ENCODE measurements at places on chromosomes 11 and 22.

- peak; percentile 77 for DNase-seq
Observed at GRCh38 chr22:32475468-32476010, 928 bp downstream of the FBXO7 start.

DNA sequence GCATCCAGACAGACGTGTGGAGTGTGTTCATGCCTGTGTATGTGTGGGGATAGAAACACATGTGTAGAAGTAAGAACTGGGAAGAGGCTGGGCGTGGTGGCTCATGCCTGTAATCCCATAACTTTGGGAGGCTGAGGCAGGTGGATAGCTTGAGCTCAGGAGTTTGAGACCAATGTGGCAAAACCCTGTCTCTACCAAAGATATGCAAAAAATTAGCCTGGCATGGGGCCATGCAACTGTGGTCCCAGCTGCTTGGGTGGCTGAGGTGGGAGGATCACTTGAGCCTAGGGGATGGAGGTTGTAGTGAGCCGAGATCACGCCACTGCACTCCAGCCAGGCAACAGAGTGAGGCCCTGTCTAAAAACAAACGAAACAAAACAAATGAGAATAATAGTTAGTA lies 1166.6 kb downstream of the TBC1D22A start:
- DNase-seq: no peak

DNA sequence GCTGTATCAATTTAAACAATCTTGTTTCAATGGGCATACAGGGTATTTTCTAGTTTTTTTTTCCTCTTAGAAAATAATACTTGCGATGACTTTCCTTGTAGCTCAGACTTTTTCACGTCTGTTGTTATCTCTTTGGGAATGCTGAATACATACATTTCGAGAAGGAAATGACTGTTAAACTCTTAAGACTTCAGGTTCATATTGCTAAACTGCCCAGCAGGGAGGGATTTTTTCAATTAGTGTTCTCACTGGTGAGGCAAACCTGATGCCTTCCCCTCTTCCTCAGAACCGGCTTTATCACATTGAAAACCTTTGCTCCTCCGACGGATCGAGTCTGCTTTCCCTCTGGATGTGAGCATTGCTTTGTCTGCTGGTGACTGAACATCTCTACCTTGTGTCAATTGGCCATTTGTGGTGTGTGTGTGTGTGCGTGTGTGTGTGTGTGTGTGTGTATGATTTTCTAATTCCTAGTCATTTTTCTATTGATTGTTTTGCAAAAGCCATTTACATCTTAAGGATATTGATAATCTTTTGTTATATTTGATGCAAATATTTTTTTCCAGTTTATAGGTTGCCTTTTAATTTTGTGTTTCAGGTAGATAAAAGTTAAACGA lies 6.6 kb downstream of the NEAT1 start:
- peak; percentile 84 for DNase-seq

- no peak for DNase-seq
Observed at GRCh38 chr11:1622086-1622485, at the start of gene KRTAP5-4. Gene KRTAP5-4, minus strand, starts transcription at chr11:1622138. Its CDS starts 45 bp downstream, at chr11:1622093.

DNA sequence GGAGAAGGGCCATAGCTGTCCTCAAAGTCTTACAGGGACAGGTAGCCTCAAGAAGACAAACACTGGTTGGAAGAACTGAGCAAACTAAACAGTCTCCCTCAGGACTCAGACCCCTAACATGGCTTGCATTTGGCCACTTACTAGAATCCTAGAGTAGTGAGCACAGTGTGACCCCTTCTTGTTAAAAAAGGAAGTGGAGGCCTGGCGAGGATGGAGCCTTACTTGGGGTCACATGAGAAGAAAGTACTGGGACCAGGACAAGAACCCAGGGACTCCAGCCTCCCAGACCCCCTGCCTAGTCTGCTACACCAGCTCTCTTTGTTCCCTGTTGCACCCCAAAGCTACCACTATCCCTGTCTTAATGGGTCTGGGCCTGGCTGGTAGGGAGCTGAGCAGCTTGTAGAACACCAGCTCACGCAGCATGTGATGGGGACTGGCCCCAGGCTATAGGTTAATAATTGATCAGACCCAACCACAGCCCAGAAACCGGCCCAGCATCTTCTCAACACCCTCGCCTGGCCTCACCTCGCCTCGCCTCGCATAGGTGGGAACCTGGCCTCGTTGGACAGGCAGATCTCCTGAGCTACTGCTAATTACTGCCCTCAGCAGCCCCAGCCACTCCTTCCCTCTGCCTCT lies 17.6 kb downstream of the DGAT2 start:
- no peak for DNase-seq

GRCh38 chr11:48088682-48089050 lies 108.3 kb downstream of the PTPRJ start:
- DNase-seq: no peak

GRCh38 chr11:14320020-14320419 lies 39.0 kb downstream of the RRAS2 start:
- no peak for DNase-seq

- no peak for DNase-seq
Observed at GRCh38 chr11:80722629-80723028, 1281.8 kb upstream of the TENM4 start.

- no peak for DNase-seq
Observed at GRCh38 chr11:15309296-15309695, 194.6 kb downstream of the INSC start.

- no peak for DNase-seq
Observed at GRCh38 chr11:119590651-119591351, 138.2 kb downstream of the NECTIN1 start.

DNA sequence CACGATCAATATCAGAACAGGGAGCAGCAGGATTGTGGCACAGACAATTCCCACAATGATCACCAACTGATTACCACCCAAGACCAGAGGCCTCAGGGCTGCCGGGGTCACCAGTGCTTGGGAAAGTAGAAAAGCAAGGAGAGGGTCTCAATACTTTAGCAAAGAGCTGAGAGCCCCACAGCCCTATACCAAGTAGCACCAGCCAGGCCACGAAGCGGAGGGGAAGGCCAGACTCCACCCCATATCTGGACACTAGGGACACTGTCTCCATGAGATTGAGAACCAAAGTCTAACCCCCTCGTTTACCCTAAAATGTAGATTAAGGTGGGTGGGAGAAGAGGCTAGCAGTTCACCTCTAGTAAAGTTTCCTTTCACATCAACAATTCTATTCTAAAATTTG lies 24.1 kb upstream of the SCN2B start:
- no peak for DNase-seq

DNA sequence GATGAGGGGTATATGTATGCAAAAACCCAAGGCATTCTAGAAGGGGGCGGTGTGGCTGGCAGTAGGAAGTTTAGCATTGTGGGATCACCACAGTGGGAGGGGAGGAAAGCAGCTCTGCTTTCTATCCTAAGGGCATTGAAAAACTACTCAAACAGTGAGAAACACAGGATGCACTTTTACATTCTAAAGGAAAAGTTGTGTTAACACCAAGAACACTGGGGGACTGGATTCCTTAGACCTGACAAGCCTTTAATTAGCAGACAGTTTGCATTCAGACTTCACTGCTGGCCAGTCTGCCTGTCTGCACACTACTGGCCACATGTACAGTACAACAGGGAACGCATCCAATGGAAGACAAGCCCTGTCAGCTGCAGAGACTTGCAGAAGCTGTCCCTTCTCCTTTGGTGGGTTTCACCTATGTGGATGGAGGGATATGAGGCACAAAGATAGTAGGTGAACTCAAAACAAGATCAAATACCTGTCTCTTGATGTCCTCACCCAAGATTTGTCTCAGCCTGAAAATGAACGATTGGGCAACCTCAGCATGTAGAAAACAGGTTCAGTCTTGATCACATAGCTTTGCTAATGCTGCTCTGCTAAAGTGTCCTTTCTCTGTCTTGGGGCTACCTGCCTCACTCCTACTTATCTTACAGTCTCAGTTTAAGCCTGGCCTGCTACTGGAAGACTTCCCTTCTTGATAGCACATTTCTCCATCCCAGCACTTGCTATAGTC lies 64.8 kb downstream of the TENM4 start:
- DNase-seq: no peak

DNA sequence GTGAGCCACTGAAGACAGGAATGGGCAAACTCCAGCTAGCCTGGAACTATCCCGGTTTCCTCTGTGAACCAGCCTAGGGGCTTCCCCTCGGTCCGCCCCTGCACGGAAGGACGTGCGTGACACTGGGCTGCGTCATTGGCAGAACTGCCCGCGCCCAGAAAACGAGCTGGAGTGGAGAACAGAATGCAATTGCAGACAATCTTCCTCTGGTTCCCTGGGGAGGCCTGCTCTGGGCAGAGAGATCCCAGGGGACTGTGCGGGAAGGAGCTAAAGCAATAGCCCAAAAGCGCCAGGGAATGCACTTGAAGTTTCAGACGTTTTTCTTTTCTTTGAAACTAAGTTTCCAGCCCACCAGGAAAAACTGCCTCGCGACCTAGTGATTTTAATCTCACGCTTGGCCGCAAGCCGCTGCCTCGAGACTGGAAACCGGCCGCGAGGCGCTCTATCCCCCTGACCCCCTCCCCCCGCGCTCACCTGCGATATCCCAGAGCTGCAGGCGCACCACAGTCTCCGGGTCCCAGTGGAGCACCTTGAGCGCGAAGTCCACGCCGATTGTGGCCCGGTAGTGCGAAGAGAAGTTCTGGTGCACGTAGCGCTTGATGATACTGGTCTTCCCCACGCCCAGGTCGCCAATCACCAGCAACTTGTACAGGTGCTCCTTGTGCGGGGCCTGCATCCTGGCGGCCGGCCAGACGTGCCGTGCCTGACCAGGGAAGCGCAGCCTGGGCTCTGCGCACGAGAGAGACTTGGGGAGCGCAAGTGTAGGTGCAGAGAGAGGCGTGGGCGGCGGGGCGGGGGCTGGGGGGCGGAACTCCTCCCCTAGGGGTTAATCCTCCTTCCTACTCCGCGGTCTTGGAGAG lies at the start of gene RAB38:
TSS of gene RAB38 (minus strand) at position 735 of the 860 bp plus-strand sequence. CDS start at position 676, 59 bp downstream.
- no peak for DNase-seq

GRCh38 chr22:36197065-36197440 lies 4.6 kb downstream of the APOL4 start:
- no peak for DNase-seq

All from hematopoietic multipotent progenitor cell treated with erythropoietin and hydrocortisone succinate and interleukin-3 and kit ligand, for 17 days (in vitro differentiated cells).